Astrocyte (in vitro differentiated cells and primary cell): ENCODE measurements at places on chromosomes 16 and 17. TPM values are rescaled to one million over a fixed set of nuclear protein-coding genes. Genes with fewer than 3 reads are reported as not detected.

DNA sequence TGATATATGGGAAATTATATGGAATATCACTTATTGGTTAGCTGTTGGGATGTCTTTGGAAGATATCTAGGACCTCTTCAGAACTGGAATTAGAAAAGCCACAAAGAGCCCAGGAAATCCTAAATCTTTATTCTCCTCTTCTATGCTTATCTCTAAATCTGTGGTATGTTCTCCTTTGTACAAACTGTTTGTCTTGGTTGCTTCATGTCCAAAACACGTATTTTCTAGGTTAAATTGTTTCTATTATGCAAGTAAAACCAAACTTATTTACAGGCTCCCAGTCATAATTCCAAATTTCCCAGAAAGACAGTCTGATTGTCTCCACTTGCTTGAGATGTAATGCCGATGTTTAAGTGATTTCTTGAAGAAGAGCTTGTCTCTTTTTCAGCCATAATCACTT is 650.9 kb downstream of the CDH11 start:
- peak; percentile 34 for DNase-seq

GRCh38 chr16:48907906-48908634 is 298.1 kb upstream of the N4BP1 start:
- no peak for DNase-seq

CCR7 gene
- not detected in 2 replicates for total RNA-seq

LITAFD gene
- total RNA-seq: not detected in 2 replicates

PRR15L gene
- not detected in 2 replicates for total RNA-seq

MYL4 gene
- 22.7 and 38.5 TPM in 2 replicates for total RNA-seq

DNA sequence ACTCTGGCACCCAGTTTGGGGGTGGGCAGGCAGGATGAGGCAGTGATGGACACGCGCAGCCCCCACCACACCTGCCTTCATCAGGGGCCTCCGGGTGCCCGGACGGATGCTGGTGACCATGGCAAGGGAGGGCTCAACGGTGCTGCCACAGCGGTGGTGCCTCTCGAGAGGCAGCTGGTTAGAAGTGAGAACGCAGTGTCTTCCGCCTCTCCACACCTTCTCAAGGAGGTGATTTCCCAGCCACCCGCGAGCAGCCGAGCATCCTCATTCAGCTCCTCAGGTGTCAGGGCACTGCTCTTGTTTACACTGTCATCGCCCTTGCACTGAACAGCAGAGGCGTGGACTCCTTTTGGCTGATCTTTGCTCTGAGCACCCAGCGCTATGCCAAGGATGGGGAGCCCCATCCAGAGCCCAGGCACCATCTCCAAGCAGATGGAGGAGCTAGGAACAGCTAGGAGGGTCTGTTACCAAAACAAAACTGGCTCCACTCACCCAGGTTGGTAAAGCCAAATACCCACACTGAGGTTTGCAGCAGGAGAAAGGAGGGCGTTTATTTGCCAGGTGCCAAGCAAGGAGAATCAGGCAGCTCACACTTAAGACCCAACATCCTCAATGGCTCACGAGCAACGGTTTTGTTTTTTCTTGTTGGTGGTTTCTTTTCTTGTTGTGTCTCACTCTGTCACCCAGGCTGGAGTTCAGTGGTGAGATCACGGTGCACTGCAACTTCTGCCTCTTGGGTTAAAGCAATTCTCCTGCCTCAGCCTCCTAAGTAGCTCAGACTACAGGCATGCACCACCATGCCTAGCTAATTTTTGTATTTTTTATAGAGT is 174.3 kb upstream of the TNRC6C start:
- DNase-seq: no peak

DNA sequence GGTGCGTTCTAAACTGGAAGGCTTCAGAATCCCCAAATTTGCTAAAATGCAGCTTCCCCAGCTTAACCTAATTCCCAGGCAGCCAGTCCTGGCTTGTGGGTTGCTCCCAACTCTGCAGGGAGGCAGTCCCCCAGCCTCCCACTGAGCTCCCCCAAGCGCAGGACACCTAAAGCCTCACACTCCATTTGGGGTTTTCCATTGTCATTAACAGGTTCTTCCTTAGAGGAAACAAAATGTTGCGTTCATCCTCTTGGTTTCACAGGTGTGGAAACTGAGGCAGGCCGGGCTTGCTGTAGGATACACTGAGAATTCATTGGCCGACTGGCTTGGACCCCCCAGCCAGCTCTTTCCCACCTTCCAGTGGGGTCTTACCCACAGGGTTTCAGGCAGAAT is 2.3 kb upstream of the TAC4 start:
- DNase-seq: no peak

- DNase-seq: peak; percentile 99
These were observed 364.1 kb downstream of the FOXL1 start for GRCh38 chr16:86942151-86943051.

DNA sequence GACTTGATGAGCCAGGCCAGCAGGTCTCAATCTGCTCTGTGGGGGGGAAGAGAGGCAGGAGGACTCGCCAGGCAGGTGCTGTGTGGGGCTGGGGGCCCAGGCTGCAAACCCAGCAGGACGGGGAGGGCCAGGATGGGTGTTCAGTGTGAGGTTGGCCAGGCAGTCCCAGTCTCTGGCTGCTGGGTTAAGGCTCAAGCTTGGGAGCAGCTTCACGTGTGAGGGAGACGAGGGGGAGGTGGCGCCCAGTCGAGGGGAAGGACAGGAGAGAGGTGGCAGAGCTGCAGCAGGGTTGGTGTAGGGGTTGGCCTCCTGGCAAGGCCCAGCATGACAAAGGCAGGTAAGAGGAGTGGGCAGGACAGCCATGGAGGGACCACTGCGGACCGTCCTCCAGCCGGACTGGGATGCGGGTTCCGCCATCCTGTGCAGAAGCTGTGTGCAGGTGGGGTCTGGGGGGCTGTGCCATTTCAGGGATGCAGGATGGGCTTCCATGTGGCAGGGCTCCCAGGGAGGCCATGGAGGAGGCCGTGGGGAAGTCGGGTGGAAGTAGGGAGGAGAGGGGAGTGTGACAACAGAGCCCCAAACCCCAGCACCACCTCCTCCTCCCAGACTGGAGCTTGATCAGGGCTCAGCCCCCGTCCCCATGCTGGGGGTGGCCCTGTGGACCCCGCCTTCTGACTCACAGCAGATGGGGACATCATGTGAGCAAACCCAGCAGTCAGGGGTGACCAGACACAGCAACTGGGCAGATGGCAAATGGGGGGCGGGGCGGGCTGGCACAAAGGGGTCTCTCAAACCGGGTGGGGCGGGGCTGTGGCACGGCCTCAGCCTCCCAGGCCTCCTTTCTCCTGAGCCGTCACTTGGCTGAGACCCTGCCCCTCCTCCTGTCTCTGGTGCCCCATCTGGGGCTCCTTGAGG is 2.8 kb downstream of the ADGRG1 start:
- no peak for DNase-seq

DRG2 gene
- total RNA-seq: 32.2 and 35.0 TPM in 2 replicates

DNA sequence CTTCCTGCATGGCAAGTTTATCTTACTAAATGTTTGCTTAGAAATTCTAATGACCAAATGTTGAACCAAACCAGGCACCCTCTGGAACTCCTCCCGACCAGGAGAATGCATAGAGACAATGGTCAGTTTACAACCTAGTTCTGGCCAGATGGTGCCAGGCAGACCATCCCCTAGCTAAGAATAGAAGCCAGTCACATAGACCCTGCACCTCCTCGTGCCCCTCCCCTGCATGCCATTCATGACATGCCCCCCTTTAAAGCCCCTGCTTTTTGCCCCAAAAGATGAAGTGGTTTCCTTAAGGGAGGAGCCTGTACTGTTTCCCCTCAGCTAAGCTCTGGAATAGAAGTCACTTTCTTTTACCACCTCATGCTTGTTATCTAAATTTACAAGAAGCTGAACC is 6.6 kb upstream of the CPHXL start:
- no peak for DNase-seq

GRCh38 chr16:57273359-57273758 is 11.1 kb downstream of the PLLP start:
- DNase-seq: no peak

GRCh38 chr16:65106757-65107156 is 15.1 kb downstream of the CDH11 start:
- DNase-seq: peak; percentile 53

FBXW10 gene
- total RNA-seq: not detected in 2 replicates

DNA sequence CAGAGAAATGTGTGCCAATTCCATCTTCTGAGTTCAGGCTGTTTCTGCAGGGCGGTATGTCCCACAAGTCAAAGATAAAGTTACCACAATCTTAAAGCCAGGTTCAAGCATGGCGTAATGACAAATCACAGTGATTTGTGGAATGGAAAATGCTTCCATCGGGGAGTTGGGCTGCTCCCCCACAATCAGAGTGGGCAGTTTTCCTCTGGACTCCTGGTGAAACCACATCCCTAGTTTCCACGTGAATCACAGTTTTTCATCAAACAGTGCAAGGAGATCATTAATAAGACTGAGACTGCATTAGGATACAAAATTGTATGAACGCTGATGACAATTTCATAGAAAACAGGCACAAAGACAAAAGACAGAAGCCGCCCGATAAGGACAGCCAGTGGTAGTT is 3.6 kb downstream of the LITAF start:
- peak; percentile 95 for DNase-seq

CDH1 gene
- total RNA-seq: 10.7 and 23.8 TPM in 2 replicates

- DNase-seq: no peak
These were observed 20.1 kb upstream of the ZNF423 start for GRCh38 chr16:49875806-49876715.

DNA sequence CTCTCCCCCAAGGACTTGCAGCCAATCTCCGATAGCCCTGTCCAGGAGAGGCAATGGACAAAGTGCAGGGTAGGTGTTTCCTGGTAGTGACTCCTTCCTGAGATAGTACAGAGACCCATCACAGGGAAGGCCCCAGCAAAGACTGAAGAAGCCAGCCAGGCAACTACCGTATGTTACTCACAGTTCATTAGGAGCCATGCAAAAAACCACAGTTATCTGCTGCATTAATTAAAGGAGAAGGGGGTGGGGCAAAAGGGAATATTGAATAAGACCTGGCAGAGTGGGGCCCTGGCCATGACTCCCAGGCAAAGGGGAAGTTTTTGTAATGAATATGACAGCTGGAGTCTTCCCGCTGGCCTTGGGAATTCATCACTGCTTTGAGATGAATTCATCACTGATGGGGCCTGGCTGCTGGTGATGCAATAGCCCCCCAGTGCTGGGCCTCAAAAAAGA is 2.5 kb upstream of the SLC13A2 start:
- DNase-seq: no peak

GRCh38 chr16:2447920-2448583 is 11.9 kb upstream of the TEDC2 start:
- no peak for DNase-seq

GRCh38 chr17:33438578-33438977 is 145.5 kb upstream of the ASIC2 start:
- no peak for DNase-seq

CEP295NL gene
- 1.3 and 1.6 TPM in 2 replicates for total RNA-seq

AIPL1 gene
- total RNA-seq: not detected in 2 replicates

RANGRF gene
- total RNA-seq: 14.1 and 16.1 TPM in 2 replicates

TEKT1 gene
- total RNA-seq: not detected in 2 replicates

DNA sequence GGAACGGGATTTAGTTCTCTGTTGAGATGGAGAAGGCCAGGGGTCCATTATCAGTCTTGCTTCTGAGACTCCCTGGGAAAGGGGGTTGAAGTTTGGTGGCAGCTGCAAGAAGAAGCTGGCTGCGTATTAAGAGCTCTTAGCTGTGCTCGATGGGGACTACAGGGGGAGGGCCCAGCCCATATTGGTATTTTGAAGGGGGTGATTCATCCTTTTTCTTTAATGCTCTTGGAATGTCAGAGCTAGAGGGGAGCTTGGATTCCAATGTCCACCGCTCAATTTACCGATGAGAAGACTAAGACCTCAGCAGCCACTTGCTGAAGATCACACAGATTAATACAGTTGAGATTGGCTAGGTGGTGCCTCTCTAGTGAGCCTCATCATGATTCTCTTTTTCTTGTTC is 5.0 kb downstream of the NOG start:
- DNase-seq: peak; percentile 70

SPATA22 gene
- total RNA-seq: not detected in 2 replicates

GRCh38 chr16:9885876-9886275 is 296.4 kb downstream of the GRIN2A start:
- DNase-seq: no peak

WNK4 gene
- 22.8 and 34.8 TPM in 2 replicates for total RNA-seq

GRCh38 chr17:1362065-1362848 is 37.8 kb downstream of the YWHAE start:
- DNase-seq: peak; percentile 16

CHRNE gene
- 0.20 and 0.43 TPM in 2 replicates for total RNA-seq

- DNase-seq: no peak
These were observed 36.6 kb upstream of the TMEM132E start for GRCh38 chr17:34542700-34543336.

GRCh38 chr16:24139282-24139681 is 116.9 kb upstream of the CACNG3 start:
- no peak for DNase-seq

GRCh38 chr17:59004338-59005111 is 102.2 kb downstream of the TRIM37 start:
- DNase-seq: peak; percentile 8

DNA sequence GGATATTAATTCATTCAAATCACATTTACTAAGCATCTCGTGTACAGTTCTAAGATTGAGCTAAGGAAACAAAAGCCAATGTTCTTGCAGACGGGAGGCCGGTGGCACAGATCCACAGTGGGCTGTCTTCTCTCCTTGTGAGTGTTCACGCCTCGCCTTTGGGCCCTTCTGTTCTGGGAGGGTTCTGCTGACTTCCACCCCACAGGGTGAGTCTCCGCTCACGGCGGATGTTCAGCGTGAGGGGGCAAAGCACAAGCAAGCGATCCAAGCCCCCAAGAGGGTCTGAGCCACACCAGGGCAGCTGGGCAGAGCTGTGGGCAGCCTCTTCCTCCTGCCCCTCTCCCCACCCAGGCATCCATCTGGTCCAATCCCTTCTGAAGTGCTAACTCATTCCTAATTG is 84.3 kb upstream of the DOC2B start:
- no peak for DNase-seq

- no peak for DNase-seq
These were observed 184.8 kb upstream of the CIBAR2 start for GRCh38 chr16:85296859-85297660.

SLFN12 gene
- 39.3 and 52.5 TPM in 2 replicates for total RNA-seq

DNA sequence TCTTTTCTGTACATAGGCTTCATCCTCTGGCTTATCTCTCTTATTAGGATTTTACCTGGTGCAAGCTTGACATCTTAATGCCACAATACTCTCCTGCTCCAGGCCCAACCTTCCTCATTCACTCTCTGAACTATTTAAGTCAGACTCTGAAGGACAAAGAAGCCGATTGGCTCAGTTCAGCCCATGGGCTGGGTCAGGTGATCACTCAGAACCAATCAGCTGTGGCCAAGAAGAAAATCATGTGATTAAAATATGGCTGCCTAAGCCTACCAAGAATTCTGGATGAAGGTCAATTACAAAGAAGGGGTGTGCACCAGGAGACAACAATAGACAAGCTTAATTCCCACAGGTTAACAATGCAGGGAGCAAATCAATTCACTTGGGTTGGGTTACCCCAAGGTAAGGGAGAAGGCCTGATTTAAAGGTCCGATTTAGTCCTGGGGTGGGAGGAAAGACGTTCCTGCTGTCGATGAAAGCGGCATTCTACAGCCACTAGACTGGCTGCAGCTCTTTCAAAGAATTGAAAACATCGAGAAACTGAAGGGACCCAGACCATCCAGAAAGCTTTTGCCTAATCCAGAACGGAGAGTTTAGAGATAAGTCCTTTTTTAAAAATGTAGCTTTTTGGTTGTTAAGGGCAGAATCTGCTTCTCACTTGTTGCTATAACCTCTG is 42.9 kb upstream of the NFAT5 start:
- no peak for DNase-seq

- DNase-seq: peak; percentile 58
These were observed 129.9 kb downstream of the RAP1GAP2 start for GRCh38 chr17:2926019-2926650.

SMTNL2 gene
- 0.18 and 0.26 TPM in 2 replicates for total RNA-seq
